NCI-H1092 treated with DMSO at 0.1 percent for 48 hours (cell line): ENCODE measurements at places on chromosomes 6 and 20.

DNA sequence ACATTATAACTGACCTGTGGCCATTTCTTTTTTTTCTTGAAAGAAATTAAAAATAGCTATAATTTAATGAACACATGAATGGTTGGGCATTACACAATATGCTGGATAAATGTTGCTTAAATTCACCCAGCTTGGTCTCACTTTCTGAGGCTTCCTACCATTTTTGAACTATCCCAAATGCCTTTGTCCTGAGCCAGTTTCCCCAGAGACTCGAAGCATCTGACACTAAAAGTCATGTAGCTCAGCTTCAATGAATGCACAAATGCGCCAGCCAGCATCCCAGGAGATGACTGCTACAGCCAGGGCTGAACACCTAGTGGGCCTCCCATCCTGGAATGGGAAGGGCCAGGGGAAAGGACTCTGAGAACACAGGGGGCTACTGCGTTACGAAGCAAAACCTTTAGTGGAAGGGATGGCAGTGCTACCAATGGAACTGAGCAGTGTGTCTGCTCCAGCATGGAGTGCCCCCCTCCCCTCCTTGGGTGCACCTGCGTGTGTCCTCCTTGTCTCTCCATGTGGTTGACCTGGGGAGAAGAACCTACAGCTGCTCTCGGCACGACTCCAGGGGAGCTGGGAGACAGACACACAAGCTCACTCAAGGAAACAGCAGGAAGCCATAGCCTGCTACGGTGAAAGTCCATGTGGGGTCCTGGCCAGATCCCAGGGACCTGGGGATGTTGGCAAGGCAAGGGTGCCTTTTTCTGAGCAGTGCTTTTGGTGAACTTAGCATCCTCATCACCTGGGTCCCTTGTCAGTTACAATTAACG lies 60.9 kb downstream of the IRF4 start:
- DNase-seq: peak; percentile 32

DNA sequence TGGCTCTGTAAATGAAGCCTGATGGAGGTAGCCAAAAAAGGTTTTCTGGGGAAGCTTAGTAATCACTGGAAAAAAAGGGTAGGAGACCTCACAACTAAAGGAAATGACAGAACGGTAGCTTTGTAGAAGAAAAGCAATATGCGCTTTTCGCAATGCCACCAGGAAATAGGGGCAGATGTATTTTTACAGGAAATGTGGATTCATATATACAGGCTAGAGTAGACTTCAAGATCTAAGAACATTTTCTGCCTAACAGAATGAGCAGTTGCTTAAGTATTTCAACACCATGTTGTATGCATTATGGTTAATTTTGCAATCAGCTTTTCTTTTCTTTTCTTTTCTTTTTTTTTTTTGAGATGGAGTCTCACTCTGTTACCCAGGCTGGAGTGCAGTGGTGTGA lies 219.6 kb downstream of the CD83 start:
- no peak for DNase-seq

DNA sequence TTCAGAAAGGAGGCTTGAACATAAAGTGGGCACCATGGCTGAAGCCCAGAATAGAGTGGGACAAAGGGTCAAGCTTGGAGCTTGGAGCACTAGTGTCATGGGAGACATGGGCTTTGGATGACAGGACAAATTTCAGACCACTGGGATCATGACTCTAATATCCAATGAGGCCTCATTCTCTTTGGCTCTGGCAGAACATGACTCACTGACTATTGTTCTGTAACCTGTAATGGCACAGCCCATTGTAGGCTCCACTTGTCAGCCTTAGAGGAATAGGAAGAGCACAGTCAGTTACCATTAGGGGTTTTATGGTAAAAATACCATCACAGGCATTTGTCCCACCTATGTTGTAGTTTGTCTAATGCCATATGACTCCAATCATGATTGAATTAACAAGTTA lies 34.0 kb upstream of the MMS22L start:
- no peak for DNase-seq

DNA sequence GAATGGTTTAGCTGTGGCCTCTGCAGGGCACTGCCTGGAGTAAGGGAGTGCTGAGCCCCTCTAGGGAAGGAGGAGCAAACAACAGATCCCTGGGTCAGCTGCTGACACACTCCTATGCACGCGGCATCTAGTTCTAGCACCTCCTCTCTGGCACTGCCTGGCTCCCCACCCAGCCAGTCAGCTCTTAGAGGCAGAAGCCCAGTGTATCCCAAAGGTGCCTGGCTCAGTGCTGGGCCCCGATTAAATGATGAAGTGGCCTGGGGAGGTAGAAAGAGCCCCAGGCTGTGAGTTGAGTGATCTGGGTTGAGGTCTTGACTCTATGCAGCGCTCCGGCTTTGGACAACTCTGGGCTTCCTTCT lies 7.6 kb upstream of the VEGFA start:
- DNase-seq: no peak
